ENCODE measurements at places on chromosomes 7 and 10.
A peak's percentile ranks its signal among the peaks of the same experiment; 100 is the strongest.

GRCh38 chr10:129704786-129705525, 237.9 kb downstream of the MGMT start:
- peaks cover 4% of the 10 kb centered on the region for H3K4me1 ChIP-seq
- peaks cover 2% of the 10 kb centered on the region for H3K36me3 ChIP-seq
- no peak overlapping the region for H3K4me3 ChIP-seq
- no peaks in the 10 kb centered on the region for H3K27me3 ChIP-seq
- no peak for DNase-seq

DNA sequence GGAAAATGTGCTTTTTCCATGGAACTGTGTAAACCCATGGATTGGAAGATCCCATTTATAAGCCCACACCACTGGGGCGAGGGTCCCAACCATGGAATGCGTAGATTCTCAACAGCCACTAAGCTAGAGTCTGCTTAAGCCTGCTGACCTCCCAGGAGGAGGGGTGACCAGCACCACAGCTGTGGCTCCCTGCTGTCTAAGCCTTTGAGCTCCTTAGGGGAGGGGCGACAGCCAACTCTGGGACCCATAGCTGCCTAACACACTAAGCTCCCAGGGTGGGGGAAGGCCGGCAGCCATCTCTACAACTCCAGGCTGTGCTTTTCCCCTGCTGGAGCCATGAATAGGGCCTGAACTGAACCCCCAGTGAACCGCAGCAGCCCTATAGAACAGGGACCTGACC, 249.8 kb upstream of the HPS1 start:
- no peak overlapping the region for H3K27ac ChIP-seq
- DNase-seq, result no peak
- H3K4me3 ChIP-seq, result no peak overlapping the region
- no peaks in the 10 kb centered on the region for H3K36me3 ChIP-seq
- H3K27me3 ChIP-seq, result peaks cover 8% of the 10 kb centered on the region

DNA sequence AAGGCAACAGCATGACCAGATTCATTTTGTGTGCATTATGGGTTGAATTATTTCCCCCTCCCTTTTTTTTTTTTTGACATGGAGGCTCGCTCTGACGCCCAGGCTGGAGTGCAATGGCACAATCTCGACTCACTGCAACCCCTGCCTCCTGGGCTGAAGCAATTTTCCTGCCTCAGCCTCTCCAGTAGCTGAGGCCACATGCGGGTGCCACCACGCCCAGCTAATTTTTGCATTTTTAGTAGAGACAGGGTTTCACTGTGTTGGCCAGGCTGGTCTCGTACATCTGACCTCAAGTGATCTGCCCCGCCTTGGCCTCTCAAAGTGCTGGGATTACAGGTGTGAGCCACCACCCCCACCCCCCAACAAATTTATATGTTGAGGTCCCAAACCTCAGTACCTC, 42.0 kb downstream of the ZNF783 start:
- H3K4me1 ChIP-seq, result no peaks in the 10 kb centered on the region
- no peaks in the 10 kb centered on the region for H3K36me3 ChIP-seq
- DNase-seq, result no peak
- no peak overlapping the region for H3K27ac ChIP-seq
- no peak overlapping the region for H3K4me3 ChIP-seq

DNA sequence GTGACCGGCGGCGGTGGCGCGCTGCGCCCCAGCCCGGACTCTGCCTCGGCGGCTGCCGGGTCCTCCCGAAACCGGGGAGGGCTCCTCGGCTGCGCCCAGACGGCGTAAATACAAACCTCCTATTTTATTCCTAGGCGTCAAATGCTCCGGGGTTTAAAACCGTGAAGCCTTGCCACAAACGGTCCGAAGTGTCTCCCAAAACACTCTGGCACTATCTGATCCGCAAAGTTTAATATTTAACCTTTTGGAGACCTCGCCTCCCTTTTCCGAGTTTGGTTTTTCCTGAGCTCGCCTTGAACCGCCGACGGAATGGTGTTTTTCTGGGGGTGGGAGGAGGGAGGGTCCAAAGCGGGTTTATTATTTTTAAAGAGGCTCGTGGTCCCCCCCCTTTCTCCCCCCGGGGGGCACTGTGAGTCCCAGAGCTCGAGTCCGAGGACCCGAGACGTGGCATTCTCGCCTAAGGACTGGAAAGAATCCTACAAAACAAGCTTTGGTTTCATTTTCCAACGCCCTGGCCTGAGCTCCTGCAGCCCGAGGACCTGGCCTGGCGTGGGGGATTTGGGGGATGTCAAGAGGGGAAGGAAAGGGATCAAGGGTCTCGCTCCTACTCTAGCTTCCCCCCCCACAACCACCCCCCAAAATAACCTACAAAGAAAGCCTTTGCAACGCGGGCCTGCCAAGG, 1.8 kb downstream of the TNRC18 start:
- H3K4me3 ChIP-seq, result peak overlapping the region; percentile 50
- peaks cover 78% of the 10 kb centered on the region for H3K27me3 ChIP-seq
- H3K4me1 ChIP-seq, result peaks cover 77% of the 10 kb centered on the region
- no peaks in the 10 kb centered on the region for H3K36me3 ChIP-seq
- peak; percentile 64 for DNase-seq

DNA sequence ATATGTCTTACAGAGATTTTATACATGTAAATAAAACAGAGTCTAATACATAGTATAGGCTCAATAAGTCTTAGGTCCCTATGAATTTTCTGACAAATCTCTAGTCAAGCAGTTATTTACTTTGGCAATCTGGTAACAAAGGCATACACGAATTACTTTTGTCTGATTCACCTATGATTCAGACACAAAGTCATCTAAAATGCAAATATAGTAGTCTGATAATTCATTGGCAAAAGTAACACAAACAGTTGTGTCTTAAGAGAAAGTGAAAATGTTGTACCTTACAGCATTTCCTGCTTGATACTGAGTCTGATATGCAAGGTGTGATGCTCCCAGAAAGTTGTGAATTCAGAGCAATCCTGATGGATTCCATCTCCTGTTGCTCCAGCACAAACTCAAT, 209.4 kb upstream of the PRSS1 start:
- no peak overlapping the region for H3K4me3 ChIP-seq
- H3K27me3 ChIP-seq, result no peaks in the 10 kb centered on the region

DNA sequence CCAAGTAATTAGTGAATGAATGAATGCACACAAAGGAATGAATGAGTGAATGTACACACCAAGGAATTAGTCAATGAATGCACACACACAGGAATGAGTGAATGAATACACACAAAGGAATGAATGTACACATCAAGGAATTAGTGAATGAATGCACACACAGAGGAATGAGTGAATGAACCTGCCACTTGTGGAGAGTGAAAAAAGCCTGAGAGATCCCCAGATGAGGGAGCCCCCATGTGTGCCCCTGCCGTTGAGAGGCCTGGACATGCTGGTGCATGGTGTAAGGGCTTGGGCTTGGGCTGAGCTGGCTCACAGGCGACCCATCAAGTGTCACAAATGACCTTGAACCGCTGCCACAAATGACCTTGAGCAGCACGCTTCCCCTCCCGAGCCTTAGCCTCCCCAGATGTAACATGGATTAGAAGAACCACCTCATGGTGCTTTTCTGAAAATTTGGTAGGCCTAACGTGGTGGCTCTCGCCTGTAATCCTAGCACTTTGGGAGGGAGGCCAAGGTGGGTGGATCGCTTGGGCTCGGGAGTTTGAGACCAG, 46.2 kb downstream of the GTF2IRD1 start:
- H3K4me1 ChIP-seq, result no peaks in the 10 kb centered on the region
- no peak overlapping the region for H3K27ac ChIP-seq
- no peaks in the 10 kb centered on the region for H3K36me3 ChIP-seq
- no peak for DNase-seq
- no peak overlapping the region for H3K4me3 ChIP-seq
- no peaks in the 10 kb centered on the region for H3K27me3 ChIP-seq

DNA sequence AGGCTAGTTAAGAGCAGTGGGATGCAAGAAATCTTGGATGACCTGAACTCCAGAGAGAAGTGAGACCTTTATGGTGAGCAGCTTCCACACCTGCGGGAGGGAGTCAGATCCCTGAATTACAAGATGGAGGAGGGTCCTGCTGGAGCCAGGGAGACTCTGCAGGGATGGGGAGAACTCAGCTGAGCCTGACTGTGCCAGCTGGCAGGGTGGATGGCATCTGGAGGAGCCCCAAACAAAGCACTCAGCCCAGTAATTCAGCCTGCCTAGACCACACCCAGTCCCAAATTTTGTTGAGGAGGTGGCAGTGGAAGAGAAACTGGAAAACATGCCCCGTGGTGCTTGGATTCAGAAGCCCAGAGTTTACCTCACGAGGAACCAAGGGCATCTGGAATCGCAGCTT, 208.2 kb downstream of the WDR11 start:
- no peaks in the 10 kb centered on the region for H3K27me3 ChIP-seq
- H3K36me3 ChIP-seq, result no peaks in the 10 kb centered on the region
- H3K4me3 ChIP-seq, result no peak overlapping the region
- H3K4me1 ChIP-seq, result no peaks in the 10 kb centered on the region
- no peak for DNase-seq
- H3K27ac ChIP-seq, result no peak overlapping the region

GRCh38 chr7:33554046-33554445, 351.3 kb upstream of the BMPER start:
- DNase-seq, result no peak
- H3K4me1 ChIP-seq, result no peaks in the 10 kb centered on the region
- no peak overlapping the region for H3K27ac ChIP-seq
- H3K27me3 ChIP-seq, result no peaks in the 10 kb centered on the region
- no peak overlapping the region for H3K4me3 ChIP-seq

- peaks cover 3% of the 10 kb centered on the region for H3K4me1 ChIP-seq
- no peaks in the 10 kb centered on the region for H3K36me3 ChIP-seq
- no peak for DNase-seq
- peak overlapping the region; percentile 10 for H3K4me3 ChIP-seq
- H3K27ac ChIP-seq, result no peak overlapping the region
- H3K27me3 ChIP-seq, result no peaks in the 10 kb centered on the region
These were observed 55.3 kb downstream of the CPVL start for GRCh38 chr7:29090836-29091601.
